D341Med (cell line): ENCODE measurements at places on chromosomes 5 and 9.

DNA sequence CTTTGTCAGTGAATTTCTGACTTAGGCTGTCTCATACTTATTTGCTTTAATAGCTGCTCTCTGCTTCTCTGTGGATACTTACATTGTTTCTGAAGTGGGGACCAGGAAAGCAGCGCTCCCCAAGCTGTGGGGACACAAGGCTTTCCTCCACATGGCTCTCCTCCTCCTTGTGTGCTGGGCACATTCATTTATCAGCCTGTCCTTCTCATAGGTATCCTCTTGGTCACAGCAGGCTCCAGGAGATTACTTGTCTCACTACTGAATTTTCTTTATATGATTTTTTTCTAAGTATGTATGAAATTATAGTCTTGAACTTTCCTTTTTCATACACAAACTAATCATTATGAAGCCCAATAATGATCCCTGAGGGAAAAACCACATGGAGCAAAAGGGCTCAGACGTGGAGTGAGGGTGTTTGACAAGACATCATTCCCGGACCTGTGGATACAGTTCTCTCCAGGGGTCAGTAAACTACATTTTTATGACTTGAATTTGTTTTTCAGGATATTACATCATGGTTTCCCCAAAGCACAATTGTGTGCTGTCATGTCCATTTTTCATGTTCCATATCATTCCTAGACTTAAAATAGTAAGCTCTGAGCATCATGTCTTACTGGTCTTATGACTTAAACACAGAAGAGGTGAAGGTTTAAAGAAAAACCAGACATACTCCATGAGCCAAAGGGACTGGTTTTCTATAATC is 234.5 kb downstream of the PCSK1 start:
- no peak for DNase-seq

DNA sequence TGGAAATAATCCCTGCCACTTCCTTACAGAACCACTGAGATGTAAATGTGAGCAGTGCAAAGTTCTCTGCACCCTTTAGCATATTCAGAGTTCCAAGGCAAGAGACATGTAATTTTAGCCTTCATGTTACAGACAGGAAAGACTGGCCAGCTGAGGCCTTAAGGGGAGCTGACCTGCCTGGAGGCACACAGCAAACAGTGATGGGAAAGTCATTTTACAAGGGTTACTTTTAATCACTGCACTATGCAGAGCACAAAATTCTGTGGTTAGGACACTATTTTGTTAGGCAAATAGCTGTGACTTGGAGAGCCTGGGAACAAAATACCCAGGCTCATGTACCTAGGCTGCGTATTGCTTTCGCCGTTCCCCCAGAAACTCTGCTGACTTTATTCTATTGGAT is 30.2 kb upstream of the TNIP1 start:
- DNase-seq, result no peak

DNA sequence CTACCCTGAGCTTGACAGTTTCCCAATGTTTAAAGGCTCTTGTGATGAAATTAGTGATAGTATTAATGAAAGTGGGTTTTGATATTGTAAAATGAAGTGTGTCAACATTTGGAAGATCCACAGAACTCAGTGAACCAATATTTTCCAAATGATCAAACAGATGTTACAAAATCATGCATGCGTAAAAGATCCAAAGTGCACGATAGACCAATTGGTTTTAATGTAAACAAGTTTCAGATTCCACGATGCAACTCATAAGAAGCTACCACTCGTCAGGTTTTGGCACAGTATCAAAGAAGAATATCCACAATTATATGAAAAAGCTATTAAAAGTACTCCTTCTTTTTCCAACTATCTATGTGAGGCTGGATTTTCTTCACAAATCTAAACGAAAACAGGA is 82.3 kb downstream of the SLC38A9 start:
- DNase-seq, result no peak

DNA sequence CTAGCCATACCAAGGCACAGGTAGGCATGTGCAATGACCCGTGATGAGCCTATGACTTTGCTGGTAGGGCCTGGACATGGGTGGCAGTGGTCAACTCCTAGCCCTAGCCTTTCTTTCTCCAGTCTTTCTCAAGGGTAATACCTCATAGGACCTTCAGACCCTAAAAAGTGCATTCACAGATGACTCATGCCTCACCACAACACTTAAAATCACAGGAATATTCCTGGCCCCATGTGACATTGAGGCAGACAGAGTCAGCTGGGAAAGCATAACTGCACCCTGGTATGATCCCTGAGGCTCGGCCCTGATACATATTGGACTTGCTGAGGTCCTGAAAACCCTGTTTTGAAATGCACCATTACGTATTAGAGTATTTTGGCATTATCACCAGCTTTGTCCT is 449.5 kb downstream of the HINT1 start:
- no peak for DNase-seq

DNA sequence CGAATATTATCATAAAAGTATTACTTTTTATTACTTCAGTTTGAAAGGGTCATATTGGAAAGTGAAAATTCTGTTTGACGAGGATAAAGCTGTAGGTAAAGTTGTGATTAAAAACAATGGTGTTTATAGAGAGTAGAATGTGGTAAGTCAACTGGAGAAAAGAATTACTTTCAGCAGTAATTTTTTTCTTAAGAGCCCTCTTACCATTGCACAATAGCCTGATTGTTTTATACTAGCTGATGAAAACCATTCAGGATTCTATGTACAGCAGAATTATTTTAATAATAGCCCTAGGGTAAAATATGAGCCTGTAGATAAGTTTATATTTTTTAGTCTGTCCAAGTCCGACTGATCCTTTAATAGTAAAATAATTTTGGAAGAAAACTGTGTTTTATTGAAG is 16.6 kb downstream of the CDC42SE2 start:
- DNase-seq, result no peak

- DNase-seq, result no peak
Measured at GRCh38 chr5:91306497-91306896, 76.6 kb downstream of the ARRDC3 start.

- no peak for DNase-seq
Measured at GRCh38 chr9:5949103-5949699, 58.5 kb downstream of the MLANA start.

DNA sequence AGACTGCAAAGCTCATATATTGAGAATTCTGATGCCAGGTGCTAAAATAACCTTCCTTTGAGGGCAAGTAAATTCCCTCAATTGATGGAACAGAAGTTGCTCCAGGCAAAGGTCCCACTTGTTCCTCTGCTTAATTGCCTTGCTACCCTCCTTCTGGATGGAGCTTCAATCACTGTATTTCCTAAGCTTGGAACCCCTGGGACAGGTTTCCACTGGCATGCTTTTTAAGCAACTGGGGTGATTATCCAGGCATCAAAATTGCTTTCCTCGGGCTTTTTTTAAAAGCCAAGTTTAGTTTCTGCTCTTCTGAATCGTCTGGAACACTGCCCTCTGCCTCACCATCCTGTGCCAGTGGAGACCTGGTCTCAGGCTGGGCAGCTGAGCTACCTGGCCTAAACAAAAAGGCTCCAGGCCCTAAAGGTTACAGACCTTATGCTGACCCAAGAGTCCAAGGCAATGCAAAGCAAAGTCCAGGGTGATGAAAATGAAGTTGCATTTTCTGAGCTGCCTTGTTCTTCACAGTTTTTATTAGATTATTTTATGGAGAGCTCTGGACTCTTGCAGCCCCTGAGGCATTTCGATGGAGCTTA is 167.9 kb upstream of the CD180 start:
- no peak for DNase-seq

DNA sequence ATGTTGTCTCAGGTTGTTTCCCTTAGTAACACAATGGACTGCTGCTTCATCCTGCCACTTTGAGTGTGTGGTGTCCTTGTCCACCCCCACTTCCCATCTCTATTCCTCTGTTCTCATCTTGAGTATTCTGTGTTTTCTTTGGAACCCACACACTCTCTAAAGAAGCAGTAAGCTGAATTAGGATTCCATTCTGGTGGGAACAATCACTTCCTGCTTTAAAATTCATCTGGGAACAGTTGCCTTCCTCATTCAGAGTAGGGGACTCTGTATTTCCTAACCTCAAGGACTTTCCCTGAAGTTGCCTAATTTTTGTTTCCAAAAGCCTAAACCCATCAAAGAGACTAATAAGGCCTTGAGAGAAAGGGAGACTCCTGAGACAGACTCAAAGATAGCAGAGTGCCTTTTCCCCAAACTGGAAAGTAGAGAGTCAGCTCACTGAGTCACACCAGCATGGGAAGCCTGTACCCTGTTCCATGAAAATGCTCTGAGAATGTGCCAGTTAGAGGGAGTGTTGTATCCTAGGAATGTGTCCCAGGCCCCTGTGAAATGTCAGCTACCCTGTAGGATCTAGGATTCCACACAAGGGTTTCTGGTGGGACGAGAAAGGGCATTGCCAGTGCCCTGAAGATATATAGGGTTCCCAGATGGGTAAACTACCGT is 63.6 kb downstream of the CCDC192 start:
- DNase-seq, result no peak

DNA sequence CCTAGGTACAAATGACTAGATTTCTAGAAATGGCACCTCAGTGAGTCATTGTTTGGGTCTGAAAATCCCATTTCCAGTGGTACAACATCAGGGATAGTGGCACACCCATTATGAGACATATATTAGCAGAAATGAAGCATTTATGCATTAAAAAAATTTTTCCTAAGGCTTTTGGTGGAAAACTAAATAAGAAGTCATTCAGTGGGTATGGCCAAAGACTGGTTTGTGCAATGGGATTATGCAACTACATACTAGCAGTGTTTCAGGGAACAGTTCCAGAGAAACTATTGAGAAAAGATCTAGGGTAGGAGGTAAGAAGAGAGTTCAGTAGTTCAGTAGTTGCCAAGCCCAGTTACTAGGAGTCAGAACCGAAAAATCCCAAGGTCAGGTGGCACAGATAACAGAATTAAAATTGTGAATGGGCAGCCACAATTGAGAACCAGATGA is 106.5 kb upstream of the HAPLN1 start:
- DNase-seq, result no peak

- DNase-seq, result no peak
Measured at GRCh38 chr5:96566833-96567587, 95.2 kb upstream of the CAST start.

DNA sequence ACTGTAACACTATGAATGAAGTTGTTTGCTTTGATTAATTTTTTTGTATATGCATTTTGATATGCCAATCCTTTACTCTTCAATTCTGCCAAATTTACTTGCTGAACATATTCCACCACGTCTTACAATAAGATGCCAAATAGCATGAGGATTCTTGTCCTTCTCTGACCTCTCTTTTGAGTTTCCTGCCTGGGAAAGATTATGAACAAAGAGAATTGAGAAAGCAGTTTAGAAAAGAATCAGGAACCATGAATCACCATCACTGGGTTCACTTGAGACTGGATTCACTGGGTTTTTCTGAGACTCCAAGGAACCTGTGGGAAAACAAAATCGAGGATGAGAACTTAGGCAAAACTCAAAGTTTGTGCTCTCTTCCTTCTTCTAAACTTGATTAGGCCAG is 256.5 kb downstream of the CETN3 start:
- DNase-seq, result no peak

DNA sequence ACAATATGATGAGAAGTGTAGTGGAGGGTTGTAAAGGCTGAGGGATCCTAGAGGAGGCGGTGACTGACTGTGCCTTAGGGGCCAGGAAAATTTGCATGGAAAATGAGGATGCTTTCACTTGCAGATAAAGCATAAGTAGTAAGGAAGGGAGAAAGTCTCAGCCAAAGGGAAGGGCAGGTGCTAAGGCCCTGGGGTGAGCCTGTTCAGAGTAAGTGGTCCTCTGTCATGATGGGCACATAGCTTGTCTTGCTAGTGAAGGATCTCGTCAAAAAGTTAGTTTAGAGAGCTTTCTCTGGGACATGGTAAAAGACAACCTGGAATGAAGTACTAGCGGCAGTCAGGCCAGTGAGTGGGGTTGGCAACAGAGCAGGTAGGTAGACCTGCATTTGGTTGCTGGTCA is 75.4 kb upstream of the CPLX2 start:
- DNase-seq, result no peak

GRCh38 chr9:109681301-109681700 is 98.7 kb upstream of the PALM2AKAP2 start:
- no peak for DNase-seq

DNA sequence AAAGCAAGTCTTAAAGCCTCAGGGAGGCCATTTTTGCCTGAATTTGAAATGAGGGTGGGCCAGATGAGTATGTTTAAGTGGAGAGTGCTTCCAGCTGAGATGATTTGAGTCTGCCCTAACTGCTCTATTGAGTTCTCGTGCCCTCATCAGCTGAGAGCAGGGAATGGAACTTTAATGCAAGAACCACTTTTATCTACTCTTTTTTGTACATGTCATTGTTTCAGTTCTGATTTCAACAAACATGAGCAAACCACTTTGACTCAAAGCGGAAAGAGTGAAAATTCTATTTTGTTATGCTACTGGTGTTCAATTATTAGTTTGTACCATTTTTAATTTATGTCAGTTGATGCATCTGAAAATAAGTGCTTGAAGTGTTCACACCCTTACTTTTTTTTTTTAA is 35.8 kb downstream of the DCAF10 start:
- DNase-seq, result no peak

DNA sequence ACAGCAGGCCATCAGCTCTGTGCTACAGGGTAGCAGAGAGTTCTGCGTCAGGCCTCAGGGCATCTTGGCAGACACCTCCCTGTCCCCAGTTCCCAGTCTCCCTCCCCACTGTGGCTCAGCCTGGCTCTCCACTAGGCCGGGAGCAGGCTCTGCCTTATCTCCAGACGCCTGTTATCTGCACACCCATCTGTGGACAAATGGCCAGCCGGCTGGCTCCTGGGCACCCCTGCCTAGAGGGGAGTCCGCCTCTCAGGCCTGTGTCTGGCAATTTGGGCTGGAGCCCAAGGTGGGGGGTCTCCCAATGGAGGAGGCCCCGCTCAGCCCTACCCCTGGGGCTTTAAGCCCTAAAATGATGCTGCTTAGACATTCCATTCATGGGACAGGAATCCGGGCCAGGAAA is 39.2 kb upstream of the HAND1 start:
- DNase-seq, result no peak

DNA sequence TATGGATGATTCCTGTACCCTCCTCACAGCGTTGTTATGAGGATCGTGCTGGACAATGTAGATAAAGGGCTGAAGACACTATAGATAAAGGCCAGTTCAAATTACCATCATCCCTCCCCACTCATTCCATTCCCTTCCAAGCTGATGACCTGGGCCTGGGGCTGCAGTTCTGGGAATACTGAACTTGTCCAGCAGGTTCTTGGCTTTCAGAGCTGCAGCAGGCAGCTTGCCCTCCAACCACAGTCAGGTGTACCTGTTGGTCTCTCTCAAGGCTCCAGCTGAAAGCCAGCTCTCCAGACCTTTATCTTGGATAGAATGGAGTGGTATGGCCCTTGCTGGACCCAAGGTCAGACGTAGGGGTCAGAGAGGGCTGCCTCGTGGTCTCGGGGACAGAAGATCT is 92.5 kb downstream of the PCDH1 start:
- no peak for DNase-seq

DNA sequence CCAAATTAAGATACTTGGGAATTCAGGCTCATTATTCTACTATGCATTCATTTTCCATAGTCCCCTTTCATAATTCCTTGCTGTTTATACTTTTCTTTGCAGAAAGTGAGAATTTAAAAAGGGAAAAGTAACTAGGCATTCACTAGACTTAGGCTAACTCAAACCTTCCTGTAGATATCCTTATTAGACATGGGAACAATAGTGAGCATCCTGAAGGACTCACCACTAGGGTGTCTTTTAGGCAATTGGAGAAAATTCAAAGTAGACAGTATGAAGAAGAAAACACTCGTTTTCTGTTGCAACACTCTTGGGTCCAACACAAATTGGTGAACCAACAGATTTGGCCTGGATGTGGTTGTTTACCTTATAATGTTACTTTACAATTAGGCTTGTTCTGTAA is 213.2 kb upstream of the GRIN3A start:
- DNase-seq, result no peak
